ENCODE measurements at places on chromosomes 16 and 17. TPM values are rescaled to one million over a fixed set of nuclear protein-coding genes. Genes with fewer than 3 reads are reported as not detected.

- no peak for DNase-seq
These were observed 5.4 kb upstream of the SLC5A2 start for GRCh38 chr16:31477220-31478216.

DNA sequence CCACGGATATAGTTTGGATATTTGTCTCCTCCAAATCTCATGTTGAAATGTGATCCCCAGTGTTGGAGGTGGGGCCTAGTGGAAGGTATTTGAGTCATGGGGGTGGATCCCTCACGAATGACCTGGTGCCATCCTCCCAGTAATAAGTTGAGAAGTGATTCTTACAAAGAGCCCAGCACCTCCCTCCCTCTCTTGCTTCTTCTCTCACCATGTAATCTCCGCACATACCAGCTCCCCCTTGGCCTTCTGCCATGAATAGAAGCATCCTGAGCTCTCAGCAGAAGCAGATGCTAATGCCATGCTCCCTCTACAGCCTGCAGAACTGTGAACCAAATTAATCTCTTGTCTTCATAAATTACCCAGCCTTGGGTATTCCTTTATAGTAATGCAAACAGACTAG, 41.9 kb upstream of the RBBP6 start:
- peak; percentile 21 for DNase-seq

DNA sequence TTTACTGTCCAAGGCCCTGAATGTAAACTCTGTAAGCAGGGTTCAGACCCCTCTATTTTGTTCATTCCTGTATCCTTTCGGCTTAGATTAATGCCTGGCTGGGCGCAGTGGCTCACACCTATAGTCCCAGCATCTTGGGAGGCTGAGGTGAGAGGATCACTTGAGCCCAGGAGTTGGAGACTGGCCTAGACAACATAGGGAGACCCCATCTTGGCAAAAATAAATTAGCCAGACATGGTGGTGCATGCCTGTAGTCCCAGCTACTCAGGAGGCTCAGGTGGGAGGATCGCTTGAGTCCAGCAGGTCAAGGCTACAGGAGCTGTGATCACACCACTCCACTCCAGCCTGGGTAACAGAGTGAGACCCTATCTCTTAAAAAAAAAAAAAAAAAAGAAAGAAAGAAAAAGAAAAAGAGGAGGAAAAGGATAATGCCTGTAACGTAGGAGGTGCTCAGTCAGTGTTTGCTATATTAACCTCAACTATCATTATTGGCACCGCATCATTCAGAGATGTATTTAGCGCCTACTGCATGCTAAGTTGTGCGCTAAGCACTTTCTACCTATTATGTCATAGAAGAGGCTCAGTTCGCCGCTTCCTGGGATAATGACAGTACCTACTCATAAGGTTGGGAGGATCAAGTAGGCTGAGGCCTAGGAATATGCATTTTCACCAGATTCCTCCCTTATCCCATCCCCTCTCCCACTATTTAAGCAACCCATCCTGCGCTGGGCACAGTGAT, 5.0 kb downstream of the SOCS1 start:
- DNase-seq, result no peak

The TEX14 gene
- total RNA-seq, result not detected

The CA10 gene
- total RNA-seq, result not detected

The CMC2 gene
- total RNA-seq, result 144 TPM

The CRYM gene
- not detected for total RNA-seq

The KCNJ12 gene
- total RNA-seq, result 2.8 TPM

All from Daoy (cell line).